Activated CD8-positive, alpha-beta memory T cell treated with anti-CD3 and anti-CD28 coated beads for 1 hour (primary cell): ENCODE measurements at places on chromosomes 12 and 14.

GRCh38 chr12:96438330-96438729 lies 38.1 kb upstream of the CDK17 start:
- DNase-seq: no peak

- no peak for DNase-seq
These were observed 152.5 kb upstream of the TMEM132C start for GRCh38 chr12:128114485-128114884.

- DNase-seq: no peak
These were observed 9.0 kb upstream of the MTA1 start for GRCh38 chr14:105410642-105411016.

DNA sequence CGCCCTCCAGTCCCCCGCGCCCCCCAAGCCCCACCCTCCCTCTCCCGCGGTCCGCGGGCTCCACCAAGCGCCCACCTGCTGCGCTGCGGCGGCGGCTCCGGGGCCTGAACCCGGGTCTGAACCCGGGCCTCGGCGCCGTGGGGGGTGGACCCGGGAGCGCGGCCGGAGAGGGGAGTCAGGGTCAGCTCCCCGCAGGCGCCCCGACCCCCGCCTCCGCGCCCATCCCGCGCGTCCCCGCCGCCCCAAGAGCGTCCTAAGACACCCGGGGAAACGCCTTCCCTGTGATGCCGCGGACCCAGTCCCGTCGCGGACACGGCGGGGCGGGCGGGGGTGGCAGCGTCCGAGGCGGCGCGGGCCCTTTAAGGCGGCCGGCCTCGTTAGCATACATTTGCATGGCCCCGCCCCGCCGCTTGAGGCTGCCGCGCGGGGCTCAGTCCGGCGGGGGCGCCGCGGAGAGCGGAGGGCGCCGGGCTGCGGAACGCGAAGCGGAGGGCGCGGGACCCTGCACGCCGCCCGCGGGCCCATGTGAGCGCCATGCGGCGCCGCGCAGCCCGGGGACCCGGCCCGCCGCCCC lies at the start of gene MMP17:
Gene MMP17 (plus strand): TSS at position 433 of the 574 bp plus-strand sequence. CDS start 102 bp downstream, at position 535.
- no peak for DNase-seq

DNA sequence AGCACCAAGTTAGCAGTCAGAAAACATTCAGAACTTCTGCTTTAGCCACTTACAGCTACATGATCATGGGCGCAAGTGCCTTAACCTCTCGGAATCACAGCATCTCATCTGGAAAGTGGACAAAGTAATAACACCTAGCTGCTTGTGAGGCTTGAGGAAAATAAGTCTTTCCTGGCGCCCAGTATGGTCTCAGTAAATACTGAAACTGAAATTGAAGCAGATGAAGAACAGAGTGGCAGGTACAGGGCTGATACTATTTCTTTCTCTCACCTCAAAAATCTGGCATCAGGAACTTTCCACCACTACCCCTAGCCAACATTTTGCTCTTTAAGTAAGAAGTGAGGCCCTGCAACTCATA lies 129.7 kb upstream of the FUT8 start:
- DNase-seq: no peak

GRCh38 chr12:11638315-11638916 lies 11.1 kb upstream of the ETV6 start:
- no peak for DNase-seq

DNA sequence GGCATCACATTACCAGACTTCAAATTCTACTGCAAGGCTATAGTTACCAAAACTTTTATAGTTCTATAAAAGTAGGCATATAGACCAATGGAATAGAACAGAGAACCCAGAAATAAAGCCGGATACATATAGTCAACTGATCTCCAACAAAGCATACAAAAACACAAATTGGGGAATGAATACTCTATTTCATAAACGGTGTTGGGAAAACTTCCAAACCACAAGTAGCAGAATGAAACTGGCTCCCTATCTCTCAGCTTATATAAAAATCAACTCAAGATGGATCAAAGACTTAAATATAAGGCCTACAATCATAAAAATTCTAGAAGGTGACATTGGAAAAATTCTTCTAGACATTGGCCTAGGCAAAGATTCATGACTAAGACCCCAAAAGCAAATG lies 187.9 kb upstream of the PLXNC1 start:
- no peak for DNase-seq

- DNase-seq: no peak
These were observed 96.5 kb downstream of the DUSP16 start for GRCh38 chr12:12466157-12466556.

DNA sequence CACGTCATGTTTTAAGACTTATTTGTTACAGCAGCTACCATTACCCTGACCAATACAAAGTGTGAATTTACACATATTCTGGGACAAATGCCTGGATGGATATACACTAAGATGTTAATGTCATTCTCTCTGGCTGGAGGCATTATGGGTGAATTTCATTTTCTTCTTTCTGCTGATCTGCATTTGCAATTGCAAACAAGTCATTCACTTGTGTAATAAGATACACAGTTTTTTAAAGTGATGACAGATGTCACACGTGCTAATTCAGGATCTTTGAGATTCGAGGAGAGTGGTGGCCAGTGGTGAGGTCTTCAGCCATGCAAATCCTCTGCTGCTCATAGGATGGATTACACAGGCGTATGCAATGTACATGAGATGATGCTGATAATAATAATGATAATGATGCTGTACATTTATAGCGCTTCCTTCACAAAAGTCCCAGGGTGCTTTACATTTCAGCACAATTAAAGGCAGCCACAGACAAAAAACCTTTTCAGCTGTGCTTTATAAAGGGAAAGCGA lies 155.9 kb upstream of the NOS1 start:
- DNase-seq: no peak

- no peak for DNase-seq
These were observed 24.2 kb downstream of the FGD4 start for GRCh38 chr12:32423559-32423958.

- DNase-seq: no peak
These were observed 599.8 kb downstream of the RPL10L start for GRCh38 chr14:46051796-46052195.

GRCh38 chr12:80720516-80720915 lies 3.8 kb downstream of the MYF5 start:
- no peak for DNase-seq

DNA sequence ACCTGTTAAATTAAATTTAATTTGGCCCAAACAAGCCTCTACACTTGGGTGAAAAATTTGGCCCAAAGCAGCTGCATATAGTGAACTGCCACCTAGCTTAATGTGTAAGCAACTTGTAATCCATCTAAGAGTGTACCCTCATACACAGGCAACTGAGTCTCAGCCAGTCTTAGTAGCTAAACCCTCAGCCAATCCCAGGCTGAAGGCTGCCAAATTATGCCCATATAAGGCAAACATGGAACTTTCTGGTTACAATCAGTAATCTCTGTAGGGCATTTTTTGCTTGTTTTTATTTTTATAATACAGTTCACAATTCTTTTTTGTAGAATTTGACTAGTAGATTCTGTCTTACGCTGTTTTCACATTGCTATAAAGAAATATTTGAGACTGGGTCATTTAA lies 958.7 kb downstream of the FSCB start:
- DNase-seq: no peak

GRCh38 chr12:82054566-82054965 lies 295.4 kb upstream of the PPFIA2 start:
- DNase-seq: no peak

- no peak for DNase-seq
These were observed 325.2 kb upstream of the DIO2 start for GRCh38 chr14:80536456-80536855.

- DNase-seq: no peak
These were observed 565 bp downstream of the SPRYD3 start for GRCh38 chr12:53078425-53079225.

DNA sequence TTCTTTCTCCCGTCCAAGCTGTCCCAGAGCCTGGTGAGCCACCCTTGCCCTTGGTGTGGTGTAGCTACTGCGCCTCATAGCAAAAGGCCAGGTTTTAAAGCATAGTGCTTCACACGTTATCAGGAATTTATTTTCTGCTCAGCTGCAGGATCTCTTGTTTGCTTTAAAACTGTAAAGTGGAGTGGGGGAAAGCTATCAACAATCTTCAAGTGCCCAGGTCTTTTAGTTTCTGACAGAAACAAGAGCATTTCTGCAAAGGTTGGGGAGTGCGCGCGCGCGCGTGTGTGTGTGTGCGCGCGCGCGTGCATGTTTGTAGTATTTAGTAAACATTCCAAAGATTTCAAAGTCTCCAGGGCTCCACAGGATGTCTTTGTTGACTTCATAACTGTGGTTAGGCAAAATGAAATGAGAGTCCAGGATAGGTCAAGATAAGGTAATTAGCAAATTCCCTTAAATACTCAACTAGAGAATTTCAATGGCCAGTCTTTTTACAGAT lies 45.5 kb downstream of the EML1 start:
- DNase-seq: no peak

DNA sequence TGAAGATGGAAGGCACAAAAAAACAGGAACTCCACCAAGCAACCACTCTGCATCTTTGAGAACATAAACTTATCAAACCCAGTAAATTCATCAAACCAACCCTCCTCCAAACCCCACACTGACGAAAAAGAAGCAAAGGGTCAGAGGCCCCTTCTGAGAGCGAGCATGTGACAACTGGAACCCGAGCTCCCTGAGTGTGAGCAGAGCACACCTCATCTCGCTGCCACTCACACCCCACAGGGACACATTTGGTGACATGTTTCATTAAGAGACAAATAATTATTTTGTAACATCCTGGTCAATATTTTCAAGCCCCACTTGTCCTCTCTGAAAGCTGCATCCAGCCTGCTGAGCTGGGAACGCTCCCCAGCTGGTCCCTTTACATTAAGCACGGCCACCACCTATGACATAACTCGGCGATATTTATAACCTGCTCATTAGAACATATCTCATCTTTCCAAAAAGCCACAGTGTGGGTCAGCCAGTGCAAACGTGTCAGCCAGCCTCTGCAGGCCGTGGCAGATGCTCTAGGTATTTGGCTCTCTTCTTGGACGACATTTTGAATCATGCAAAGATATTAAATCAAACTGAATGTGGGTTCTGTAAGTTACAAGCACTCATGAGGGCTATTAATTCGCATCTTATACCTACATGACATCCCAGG lies 120.1 kb downstream of the TTC7B start:
- DNase-seq: no peak

- no peak for DNase-seq
These were observed 204.0 kb downstream of the GRIN2B start for GRCh38 chr12:13777374-13777773.

GRCh38 chr12:96427269-96427729 lies 27.1 kb upstream of the CDK17 start:
- no peak for DNase-seq

- no peak for DNase-seq
These were observed 2.4 kb upstream of the KIF26A start for GRCh38 chr14:104135904-104136471.

DNA sequence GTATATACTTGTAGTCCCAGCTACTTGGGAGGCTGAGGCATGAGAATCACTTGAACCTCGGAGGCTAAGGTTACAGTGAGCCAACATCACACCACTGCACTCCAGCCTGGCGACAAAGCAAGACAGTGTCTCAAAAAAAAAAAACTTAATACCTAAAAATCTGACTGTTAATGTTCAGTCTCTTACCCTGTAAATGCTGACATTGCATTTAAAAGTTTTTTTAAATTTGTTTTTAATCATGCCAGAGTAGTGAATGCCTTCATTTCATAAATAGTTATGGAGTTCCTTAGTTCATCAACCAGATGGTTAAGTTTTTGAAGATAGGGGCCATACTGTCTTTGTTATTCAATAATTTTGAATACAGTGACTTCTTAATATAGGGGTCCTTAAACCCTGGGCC lies 21.2 kb downstream of the CAND1 start:
- DNase-seq: no peak

- DNase-seq: no peak
These were observed 8.9 kb upstream of the RAP1B start for GRCh38 chr12:68601767-68602166.

GRCh38 chr12:70830221-70831061 lies 90.1 kb downstream of the PTPRR start:
- DNase-seq: no peak

DNA sequence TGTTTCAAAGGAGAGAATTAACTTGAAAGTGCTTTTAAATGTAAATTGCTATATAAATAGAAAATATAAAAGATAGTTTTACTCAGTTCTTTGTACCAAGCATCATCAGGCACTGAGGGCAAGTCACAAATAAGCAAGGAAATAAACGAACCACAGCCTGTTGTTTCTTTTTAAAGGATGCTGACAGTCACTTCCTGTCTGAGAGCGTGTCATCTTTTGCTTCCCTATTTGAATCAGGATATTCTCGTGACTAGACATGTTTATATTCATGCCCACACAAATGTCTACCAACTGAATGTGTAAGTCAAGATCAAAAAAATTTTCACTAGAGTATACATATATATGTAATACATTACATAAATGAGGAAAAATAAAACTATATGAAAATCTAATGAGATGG lies 31.4 kb upstream of the SLC2A13 start:
- no peak for DNase-seq

DNA sequence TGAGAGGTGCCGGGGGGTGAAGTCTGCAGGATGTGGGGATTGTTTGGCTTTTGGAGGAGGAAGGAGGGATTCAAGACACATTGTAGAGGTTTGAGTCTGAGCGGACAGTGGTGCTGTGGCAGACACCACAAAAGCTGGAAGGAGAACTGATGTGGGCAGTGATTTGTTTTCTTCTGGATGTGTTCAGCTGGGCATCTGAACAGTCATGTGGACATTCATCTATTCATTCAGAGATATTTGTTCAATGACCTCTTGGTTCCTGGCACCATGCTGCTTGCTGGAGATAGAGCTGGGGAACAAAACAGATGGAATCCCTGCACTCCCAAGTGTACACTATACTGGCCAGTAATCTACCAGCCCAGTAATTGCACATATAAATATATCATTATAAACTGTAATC lies 64.0 kb downstream of the PTPN11 start:
- no peak for DNase-seq
